ENCODE measurements at places on chromosomes 11 and 22. TPM values are rescaled to one million over a fixed set of nuclear protein-coding genes. Genes with fewer than 3 reads are reported as not detected.

ALDH3B1 gene
- 59.5 TPM for total RNA-seq

DNA sequence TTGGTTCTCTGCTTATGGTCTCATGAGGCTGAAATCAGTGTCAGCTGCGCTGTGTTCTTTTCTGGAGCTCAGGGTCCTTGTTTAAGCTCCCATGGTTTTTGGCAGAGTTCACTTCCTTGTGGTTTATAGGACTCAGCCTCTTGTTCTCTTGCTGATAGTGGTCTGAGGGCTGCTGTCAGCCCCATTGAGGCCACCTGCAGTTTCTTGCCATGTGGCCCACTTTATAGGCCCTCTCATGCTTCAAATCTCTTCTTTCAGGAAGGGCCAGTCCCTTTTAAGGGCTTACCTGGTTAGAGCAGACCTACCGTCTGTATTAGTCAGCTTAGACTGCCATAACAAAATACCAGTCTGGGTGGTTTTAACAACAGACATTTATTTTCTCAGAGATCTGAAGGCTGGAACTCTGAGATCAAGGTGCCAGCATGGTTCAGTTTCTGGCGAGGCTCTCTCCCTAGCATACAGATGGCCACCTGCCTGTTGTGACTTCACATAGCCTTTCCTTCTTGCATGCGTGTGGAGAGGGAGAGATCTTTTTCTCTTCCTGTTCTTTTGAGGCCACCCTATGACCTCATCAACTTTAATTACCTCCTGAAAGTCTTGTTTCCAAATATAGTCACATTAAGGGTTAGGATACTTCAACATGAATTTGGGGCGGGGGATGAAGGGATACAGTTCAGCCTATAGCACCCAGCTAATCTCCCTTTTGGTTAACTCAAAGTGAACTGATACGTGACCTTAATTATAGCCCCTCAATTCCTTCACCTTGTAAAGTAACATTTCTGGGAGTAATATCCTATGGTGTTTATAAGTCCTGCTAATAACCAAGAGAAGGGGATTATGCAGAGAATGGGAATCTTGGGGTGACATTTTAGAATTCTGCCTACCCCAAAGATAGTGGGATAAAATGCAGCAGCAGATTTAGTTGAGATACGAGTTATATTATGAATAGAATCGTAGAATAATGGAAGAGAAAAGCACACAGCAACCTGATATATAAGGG lies 131.8 kb downstream of the UVRAG start:
- H3K36me3 ChIP-seq = no peaks in the 10 kb centered on the region
- H3K4me3 ChIP-seq = no peak overlapping the region
- H3K4me1 ChIP-seq = peaks cover 9% of the 10 kb centered on the region
- H3K27me3 ChIP-seq = no peaks in the 10 kb centered on the region

DNA sequence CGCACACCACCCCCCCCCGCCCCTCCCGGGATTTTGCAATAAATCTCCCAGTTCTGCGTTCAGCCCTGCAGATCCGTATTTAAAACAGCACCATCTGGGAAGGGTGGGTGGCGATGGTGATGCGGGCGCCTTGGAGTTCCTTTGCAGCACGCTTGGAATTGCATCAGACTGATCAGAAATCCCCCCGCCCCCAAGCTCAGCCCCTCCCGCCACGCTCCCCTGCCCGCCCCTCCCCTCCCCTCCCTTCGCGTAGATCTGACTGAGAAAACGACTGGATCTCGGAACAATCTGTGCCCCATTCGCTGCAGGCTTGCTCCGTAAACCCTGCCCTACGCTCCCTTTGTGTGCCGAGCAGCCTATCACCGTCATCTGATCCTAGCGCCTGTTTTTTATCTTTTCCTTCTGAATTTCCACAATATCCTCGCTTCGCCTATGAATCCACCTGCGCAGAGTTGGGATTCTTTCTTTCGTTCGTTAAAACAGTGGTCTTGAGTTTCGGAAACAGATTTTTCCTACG lies 18.1 kb upstream of the BDNF start:
- H3K4me1 ChIP-seq = peaks cover 26% of the 10 kb centered on the region
- H3K27ac ChIP-seq = peak overlapping the region; percentile 59
- H3K36me3 ChIP-seq = no peaks in the 10 kb centered on the region
- peaks cover 24% of the 10 kb centered on the region for H3K27me3 ChIP-seq
- DNase-seq = peak; percentile 94
- H3K4me3 ChIP-seq = peak overlapping the region; percentile 77

FGF3 gene
- not detected for total RNA-seq

GRCh38 chr22:46026899-46027210 lies 49.9 kb upstream of the WNT7B start:
- peaks cover 9% of the 10 kb centered on the region for H3K4me1 ChIP-seq
- peak; percentile 38 for DNase-seq
- no peak overlapping the region for H3K27ac ChIP-seq
- no peaks in the 10 kb centered on the region for H3K27me3 ChIP-seq

GRCh38 chr22:38292694-38293093 lies 19.9 kb upstream of the TMEM184B start:
- no peak overlapping the region for H3K4me3 ChIP-seq
- H3K36me3 ChIP-seq = peaks cover 91% of the 10 kb centered on the region
- H3K27ac ChIP-seq = peak overlapping the region; percentile 48
- DNase-seq = peak; percentile 69

OR52H1 gene
- total RNA-seq = 0.29 TPM

ROBO3 gene
- 18.1 TPM for total RNA-seq

DNA sequence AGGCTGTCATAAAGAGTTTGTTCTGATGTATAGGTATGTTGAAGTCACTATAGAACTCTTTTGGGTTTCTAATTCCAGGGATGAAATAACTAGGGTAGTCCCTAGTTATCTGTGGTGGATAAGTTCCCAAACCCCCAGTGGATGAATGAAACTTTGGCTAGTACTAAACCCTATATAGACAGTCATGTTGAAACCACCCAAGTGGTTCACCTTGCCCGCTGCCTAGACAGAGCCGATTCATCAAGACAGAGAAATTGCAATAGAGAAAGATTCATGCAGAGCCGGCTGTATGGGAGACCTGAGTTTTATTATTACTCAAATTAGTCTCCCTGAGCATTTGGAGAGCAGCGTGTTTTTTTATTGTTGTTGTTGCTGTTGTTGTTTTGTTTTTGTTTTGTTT lies 23.8 kb upstream of the NUCB2 start:
- H3K36me3 ChIP-seq = no peaks in the 10 kb centered on the region
- H3K27me3 ChIP-seq = no peaks in the 10 kb centered on the region
- no peak overlapping the region for H3K27ac ChIP-seq
- H3K4me1 ChIP-seq = peaks cover 11% of the 10 kb centered on the region
- no peak overlapping the region for H3K4me3 ChIP-seq

DNA sequence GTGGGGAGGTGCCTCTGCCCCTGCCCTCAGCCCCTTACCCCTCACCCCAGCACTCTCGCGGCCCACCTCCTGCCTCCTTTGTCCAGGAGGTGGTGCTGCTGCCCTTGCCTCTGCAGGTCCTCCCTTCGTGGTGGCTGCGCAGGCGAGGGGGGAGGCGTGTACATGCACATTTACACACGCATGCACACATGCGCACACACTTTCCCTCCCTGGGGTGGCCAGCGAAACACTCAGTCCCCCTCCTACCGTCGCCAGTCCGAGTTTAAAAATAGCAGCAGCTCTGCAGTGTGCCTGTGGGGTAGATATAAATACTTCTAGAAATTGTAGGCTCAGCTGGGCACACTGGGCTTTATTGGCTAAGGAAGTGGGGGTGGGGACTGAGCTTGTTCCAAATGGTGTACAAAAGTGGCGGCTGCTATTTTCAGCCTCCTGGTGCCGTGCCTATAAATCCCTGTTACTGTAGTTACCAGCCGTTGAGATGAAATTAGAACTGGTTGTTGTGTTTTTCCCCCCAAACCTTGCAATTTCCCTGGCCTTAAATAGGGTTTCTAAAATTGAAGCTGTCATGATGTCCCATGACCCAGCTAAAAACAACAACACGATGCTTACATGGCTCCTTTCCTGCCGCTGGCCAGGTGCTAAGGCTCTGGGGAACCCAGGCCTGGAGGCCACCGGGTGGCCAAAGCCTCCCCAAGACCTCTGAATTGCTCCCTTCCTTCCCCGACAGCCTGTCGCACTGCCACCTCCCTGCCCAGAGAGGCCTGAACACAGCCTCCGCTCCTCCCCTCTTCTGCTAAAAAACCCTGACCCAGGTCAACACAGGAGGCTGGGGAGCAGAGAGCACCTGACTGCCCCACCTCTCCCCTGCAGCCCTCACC lies 12.4 kb downstream of the PICK1 start:
- peak overlapping the region; percentile 19 for H3K27ac ChIP-seq
- no peaks in the 10 kb centered on the region for H3K27me3 ChIP-seq
- H3K4me3 ChIP-seq = peak overlapping the region; percentile 46
- DNase-seq = peak; percentile 98

DNA sequence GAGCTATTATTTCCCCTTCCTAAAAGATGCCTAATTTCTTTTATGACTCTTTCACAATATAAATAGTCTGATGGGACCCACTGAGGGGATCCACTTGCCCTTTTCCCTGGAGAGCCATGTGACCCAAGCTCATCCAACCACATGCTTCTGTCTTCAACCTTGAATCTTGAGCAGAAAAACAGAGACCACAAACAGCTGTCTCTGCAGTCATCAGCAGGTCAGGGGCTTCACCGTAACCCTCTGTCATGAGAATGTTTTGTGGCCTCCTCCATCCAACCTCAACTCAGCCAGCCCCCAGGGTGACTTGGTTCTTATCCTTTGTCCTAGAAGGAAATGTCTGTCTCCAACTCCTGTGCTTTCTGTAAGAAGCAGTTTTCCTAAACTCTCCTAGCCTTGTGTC lies 129.6 kb upstream of the POU2AF2 start:
- H3K27me3 ChIP-seq = no peaks in the 10 kb centered on the region
- no peak overlapping the region for H3K4me3 ChIP-seq
- no peak for DNase-seq
- H3K4me1 ChIP-seq = no peaks in the 10 kb centered on the region
- no peak overlapping the region for H3K27ac ChIP-seq
- no peaks in the 10 kb centered on the region for H3K36me3 ChIP-seq

DNA sequence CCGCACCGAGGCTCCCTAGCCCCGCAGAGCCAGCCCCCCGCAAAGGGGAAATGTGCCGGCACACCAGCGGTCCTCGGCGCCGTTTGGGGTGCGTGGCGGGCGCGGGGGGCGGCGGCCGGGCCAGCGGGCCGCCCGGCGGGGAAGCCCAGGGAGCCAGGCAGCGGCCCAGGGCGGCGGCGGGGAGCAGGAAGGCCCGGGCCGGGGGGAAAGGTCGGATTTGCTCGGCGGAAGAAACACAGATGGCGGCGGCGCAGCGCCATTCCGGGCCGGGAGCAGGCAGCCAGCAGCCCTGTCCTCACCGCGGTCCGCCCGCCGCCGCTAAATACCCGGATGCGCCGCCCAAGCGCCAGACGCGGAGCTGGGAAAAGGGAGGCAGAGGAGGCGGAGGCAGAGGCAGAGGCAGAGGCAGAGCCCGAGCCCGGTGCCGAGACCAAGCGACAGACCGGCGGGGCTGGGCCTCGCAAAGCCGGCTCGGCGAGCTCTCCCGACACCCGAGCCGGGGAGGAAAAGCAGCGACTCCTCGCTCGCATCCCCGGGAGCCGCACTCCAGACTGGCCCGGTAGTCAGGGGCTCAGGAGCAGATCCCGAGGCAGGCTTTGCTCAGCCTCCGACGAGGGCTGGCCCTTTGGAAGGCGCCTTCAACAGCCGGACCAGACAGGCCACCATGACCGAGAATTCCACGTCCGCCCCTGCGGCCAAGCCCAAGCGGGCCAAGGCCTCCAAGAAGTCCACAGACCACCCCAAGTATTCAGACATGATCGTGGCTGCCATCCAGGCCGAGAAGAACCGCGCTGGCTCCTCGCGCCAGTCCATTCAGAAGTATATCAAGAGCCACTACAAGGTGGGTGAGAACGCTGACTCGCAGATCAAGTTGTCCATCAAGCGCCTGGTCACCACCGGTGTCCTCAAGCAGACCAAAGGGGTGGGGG lies 2.6 kb upstream of the GCAT start:
- H3K27ac ChIP-seq = peak overlapping the region; percentile 82
- peak; percentile 97 for DNase-seq
- H3K27me3 ChIP-seq = no peaks in the 10 kb centered on the region
- no peaks in the 10 kb centered on the region for H3K36me3 ChIP-seq

CD248 gene
- 107 TPM for total RNA-seq

OVCH2 gene
- total RNA-seq = under 0.01 TPM

CYB561A3 gene
- total RNA-seq = 151 TPM
